ENCODE measurements at places on chromosomes 6 and 20.

DNA sequence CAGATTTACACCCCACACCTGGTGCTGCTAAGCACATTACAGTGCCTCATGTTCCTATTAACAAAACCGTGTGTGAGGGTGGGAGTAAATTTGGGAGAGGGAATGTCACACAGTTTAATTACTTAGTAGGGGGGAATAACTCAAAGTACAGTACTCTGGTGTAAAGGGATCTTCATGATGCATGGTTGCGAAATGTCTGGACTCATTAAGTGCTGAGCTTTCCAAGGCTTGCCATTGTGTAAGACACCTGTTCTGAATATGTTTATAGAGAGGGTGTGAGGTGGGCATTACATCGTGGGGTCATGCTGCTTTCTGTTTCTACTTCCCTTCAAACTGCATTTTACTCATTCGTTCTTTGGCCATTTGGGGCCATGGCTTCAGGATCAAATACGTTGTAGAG, 181.2 kb downstream of the ADGRG6 start:
- no peak for DNase-seq

- no peak for DNase-seq
Observed at GRCh38 chr20:58478141-58478805, 36.9 kb downstream of the APCDD1L start.

- no peak for DNase-seq
Observed at GRCh38 chr6:142945446-142946180, 637 bp upstream of the HIVEP2 start.

DNA sequence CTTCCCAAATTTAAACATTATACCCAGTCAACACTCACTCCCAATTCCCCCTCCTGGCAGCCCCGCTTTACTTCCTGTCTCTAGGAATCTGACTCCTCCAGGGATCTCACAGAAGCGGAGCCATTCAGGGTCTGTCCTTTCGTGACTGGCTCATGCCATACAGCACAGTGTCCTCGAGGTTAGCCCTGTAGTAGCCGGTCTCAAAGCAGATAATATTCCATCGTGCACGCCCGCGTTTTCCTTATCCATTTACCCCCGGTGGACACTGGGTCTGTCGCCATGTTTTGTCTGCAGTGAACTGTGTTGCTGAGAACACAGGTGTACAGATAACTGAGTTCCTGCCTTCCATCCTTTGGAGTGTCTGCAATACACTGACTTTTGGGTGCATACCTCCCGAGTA, 95.3 kb downstream of the TTLL2 start:
- DNase-seq = no peak

- DNase-seq = no peak
Observed at GRCh38 chr20:43508604-43509040, 1.1 kb downstream of the L3MBTL1 start.

- peak; percentile 40 for DNase-seq
Observed at GRCh38 chr6:140052736-140053729, 678.6 kb upstream of the CITED2 start.

DNA sequence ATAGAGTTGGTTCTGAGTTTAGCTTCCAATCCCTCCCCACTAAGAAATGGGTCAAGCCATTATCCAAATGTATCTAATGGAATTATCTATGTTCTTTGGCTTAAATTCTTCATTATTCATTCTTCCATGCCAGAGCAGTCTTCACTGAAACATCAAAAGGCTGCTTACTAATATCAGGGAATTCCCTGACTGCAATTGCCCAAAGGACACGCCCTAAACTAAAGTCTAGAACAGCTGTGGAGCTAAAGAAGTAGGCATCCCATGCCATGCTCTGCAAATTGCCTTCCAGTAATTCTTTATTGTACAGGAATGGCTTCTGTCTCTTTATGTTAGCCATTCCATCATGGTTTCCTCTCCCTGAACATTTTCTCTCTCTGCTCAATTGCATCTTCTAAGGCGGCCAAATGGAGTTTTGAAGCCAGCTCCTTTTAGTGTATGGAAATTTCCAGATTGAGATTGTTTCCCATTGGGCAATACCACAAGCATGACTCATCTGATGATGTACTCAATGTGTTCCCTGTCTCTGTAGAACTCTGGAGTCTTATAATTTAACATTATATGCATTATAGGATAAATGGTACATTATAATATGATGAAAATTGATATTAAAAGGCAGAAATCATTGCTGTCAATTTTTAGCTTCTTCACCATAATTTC, 28.8 kb upstream of the TSHZ2 start:
- peak; percentile 82 for DNase-seq

GRCh38 chr6:39770446-39770845, 21.7 kb upstream of the DAAM2 start:
- no peak for DNase-seq

GRCh38 chr20:19758133-19758500, at the start of gene RIN2:
Gene RIN2, plus strand, starts transcription at chr20:19758258. Its CDS starts 131,344 bp downstream, at chr20:19889602.
- no peak for DNase-seq

DNA sequence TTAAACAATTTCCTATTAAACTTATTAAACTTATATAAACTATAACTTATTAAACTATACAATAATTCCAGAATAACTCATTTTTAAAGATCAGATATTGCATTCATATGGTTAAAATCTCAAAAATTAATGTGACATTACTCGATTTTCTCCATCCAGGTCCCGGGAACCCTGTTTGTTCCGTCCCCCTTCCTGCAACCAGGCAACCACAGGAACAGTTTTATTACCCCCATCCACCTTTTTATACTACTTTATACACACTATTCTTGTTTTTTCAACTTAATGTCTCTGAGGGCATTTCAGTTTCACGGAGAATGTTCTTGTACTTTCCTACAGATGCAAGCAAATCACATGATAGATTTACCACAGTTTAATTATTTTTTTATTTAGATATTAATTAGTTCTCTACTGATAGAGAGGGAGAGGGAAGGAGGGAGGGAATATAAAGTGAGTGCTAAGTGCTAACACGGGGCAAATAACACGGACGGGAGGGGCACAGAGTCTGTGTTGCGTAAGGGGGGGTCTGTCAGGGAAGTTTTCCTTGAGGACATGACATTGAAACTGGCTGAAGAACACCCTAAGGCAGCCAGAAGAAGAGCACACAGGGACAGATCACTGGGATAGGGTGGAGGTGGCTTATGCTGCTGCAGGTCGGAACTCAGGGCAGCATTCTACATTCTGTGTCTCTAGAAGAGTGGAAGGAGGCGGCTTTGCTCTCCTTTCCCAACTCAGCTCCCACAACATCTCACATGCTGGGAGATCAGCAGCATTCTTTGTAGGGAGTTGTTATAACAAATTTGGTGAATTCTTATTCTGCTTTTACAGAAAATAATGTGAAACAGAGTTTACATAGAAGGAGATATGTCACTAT, 225.2 kb downstream of the FOXC1 start:
- DNase-seq = no peak

DNA sequence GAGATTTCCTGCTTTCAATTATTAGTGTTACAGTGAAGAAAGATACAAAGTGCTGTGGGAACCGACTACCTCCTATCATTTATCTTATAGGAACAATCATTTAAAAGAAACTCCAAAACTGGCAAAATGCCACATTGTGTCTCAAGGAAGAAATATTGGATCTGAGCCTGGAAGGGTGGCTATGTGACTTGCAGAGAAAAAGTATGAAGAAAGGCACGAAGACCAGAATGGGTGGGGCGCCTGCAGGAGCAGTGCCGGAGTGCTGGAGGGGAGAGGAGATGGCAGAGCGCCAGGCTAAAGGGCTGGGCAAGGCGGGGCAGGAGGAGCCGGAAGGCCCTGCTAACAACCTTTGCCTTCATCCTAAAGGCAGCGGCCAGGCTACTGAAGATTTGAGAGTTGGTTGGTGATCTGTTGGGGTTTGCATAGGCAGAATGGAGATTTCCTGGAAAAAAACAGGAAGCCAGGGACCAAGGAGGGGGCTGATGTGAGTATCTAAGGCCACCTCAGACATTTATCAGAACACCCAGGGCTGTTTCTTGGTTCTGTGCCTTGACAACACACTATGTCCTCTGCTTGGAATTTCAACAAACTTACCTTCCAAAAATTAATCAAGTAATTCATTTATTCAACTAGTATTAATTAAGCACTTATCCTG, 125.6 kb downstream of the MAFB start:
- peak; percentile 63 for DNase-seq

DNA sequence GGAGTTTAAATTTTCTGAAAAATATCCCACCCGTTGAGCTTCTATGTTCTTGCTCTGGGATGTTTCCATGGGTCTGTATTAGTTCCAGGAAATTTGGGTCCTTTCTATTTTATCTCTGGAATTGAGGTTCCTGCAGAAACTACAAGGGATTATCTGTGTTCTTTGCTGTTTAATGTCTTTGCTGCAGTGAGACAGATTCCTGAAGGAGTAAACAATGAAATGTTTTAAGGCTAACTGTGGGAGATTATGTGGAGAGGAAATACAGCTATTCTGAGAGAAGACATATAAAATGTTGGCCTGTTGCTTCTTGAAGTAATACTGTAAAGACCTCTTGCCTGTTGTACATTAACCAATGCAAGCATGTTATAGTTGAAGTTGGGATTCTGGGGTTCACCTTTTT, 43.5 kb downstream of the SAMD5 start:
- DNase-seq = no peak

DNA sequence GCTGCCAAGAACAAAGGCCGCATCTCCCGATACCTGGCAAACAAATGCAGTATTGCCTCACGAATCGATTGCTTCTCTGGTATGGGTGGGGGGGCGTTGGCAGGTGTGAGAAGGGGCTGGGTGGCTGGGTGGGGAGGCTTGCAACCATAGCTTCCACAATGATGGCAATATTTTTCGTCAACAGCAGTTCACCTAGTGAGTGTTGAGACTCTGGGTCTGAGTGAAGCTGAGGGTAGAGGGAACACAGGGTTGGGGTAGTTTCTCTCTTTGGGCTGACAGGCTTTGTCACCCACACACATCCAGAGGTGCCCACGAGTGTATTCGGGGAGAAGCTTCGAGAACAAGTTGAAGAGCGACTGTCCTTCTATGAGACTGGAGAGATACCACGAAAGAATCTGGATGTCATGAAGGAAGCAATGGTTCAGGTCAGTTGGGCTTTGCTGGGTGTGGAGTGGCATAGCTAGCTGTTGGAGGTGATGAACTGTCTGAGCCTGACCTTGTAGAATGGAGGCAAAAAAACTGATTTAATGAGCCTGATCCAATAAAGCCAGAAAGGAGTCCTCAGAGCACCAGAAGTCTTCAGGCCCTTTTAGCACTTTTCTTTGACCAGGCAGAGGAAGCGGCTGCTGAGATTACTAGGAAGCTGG, 4.2 kb downstream of the NOP56 start:
- DNase-seq = no peak

- peak; percentile 56 for DNase-seq
Observed at GRCh38 chr20:33419140-33419974, 18.0 kb upstream of the CDK5RAP1 start.

GRCh38 chr6:38387971-38388370, 251.8 kb downstream of the BTBD9 start:
- no peak for DNase-seq

GRCh38 chr20:36305602-36306551, at the start of gene DLGAP4:
Gene DLGAP4, plus strand, starts transcription at chr20:36306339. Its CDS starts 125,379 bp downstream, at chr20:36431718.
- no peak for DNase-seq

GRCh38 chr6:157911786-157912185, 69.9 kb upstream of the SYNJ2 start:
- DNase-seq = no peak

DNA sequence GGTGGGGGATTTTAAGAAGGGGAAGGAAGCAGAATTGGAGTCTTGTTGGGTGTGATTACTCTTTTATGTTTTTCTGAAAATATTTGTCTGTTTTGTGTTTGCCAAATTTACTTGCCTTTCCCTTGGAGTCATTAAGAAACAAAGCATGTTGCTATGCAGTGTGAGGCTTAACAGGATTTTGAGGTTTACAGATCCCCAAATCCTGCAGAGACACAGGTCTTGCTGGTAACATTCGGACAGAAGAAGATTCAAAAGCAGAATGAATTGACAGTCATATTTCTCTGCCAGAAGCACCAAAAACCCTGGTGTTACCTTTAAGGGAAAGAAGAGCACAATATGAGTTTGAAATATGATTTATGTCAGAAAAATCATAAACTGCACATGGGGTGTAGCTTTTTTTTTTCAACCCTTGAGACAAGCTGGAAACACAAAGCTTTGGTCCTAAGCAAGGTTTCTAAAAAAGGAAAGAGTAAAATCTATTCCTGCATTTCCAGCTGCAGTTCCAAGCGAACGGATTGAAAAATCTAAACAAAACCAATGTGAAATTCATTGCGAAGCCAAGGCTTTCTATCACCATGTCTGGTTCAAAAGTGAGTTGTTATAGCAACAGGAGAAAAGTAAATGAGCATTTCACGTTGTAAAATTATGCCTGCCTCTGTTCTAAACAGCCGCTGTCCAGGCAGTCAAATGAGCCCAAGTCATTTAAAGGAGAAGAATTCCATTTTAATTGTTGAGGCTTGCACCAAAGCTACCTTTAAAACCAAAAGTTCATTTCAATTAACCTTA, 358.9 kb upstream of the SASH1 start:
- no peak for DNase-seq

GRCh38 chr20:44910690-44911262, 916 bp downstream of the PABPC1L start:
- DNase-seq = no peak

DNA sequence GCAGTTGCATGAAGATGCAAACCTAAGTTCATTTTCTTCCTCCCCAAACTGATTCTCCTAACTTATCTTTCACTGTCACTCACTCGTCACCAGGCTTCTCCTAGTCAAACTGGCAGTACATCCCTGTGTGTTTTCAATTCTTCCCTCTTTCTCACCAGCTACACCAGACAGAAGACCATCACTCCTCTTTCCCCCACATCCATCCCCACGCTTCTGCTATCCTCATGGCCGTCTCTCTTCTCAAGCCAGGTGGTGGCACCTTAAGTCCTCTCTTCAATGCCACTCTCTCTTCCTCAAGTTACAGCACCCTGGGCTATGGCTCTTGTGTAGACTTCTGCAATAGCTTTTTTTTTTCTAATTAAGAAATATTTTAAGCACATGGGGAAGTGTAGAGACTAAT, 14.4 kb upstream of the TREM2 start:
- no peak for DNase-seq

GRCh38 chr6:14135893-14136539, 18.4 kb downstream of the CD83 start:
- DNase-seq = no peak

- no peak for DNase-seq
Observed at GRCh38 chr6:487956-488355, 96.4 kb downstream of the IRF4 start.

DNA sequence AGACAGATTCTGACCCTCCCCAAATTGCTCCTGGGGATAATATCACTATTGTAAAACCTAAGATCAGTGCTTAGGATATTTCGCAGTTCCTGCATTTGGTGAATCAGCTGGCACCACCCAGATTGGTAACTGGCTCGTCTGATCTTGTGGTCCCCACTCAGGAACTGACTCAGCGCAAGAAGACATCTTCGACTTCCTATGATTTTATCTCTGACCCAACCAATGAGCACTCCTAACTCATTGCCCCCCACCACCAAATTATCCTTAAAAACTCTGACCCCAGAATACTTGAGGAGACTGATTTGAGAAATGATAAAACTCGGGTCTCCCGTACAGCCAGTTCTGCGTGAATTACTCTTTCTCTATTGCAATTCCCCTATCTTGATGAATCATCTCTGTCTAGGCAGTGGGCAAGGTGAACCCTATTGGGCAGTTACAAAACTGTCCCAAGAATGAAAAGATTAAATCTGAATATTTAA, 55.7 kb upstream of the PRND start:
- peak; percentile 93 for DNase-seq

- no peak for DNase-seq
Observed at GRCh38 chr6:28135393-28135792, 6.3 kb upstream of the ZKSCAN8 start.
